Fibroblast of skin of left biceps (primary cell): ENCODE measurements at places on chromosomes 5 and 9.

DNA sequence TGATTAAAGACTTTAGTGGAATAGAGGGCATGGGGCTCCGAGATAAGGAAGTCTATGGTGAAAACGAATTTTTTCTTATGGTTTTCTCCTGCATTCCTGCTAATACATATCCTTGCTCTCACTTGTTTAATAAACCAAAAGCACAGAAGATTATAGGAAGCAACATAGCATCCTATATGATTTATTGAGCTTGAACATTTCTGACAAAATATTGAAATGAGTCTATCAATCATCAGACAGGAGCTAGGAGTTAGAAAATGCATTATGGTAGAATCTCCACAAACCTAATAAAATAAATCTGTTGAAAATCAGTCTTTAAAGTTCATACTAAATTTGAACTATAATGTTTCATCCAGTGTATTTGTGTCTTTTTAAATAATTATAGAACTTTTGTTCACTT is 554.6 kb upstream of the RGMB start:
- DNase-seq, result no peak

GRCh38 chr5:149280124-149280523 is 8.5 kb downstream of the AFAP1L1 start:
- no peak for DNase-seq

DNA sequence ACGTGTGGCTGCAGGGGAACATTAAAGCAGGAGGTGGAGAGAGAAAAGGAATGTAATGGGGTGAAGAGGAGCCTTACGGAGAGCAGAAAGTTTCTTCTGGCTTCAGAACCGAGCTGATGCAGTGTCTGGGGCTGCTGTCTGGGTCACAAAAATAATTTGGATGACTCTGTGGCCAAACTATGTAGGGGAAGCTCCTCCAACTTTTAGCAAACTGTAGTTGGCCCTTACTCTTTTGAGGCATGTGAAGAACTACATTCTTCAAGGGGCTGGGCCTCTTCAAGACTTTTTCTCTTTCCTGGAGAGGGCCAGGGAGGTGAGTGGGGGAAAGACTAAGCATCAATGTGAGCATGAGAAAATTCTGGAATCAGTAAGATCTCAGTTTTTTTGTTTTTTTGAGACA is 31.9 kb upstream of the SPARC start:
- peak; percentile 77 for DNase-seq

GRCh38 chr9:116467740-116468351 is 219.3 kb upstream of the TRIM32 start:
- DNase-seq, result no peak

- no peak for DNase-seq
Observed at GRCh38 chr5:132067451-132067850, 6.1 kb upstream of the CSF2 start.

- no peak for DNase-seq
Observed at GRCh38 chr5:16253856-16254255, 74.3 kb upstream of the MARCHF11 start.

GRCh38 chr9:103364753-103365152 is 369.6 kb downstream of the CYLC2 start:
- DNase-seq, result peak; percentile 37
